Activated naive CD8-positive, alpha-beta T cell treated with anti-CD3 and anti-CD28 coated beads, Interleukin-2, amount 10 ng/mL, durations not matched to agents 7 days and 5 days (primary cell): ENCODE measurements at places on chromosomes 13 and 19. TPM values are rescaled to one million over a fixed set of nuclear protein-coding genes. Genes with fewer than 3 reads are reported as not detected.

GRCh38 chr13:43835701-43836100 is 43.8 kb downstream of the CCDC122 start:
- H3K27me3 ChIP-seq: peaks cover 3% of the 10 kb centered on the region
- no peaks in the 10 kb centered on the region for H3K36me3 ChIP-seq
- H3K27ac ChIP-seq: no peak overlapping the region
- no peak for DNase-seq
- H3K4me3 ChIP-seq: no peak overlapping the region

GSX1 gene
- total RNA-seq: not detected

DNA sequence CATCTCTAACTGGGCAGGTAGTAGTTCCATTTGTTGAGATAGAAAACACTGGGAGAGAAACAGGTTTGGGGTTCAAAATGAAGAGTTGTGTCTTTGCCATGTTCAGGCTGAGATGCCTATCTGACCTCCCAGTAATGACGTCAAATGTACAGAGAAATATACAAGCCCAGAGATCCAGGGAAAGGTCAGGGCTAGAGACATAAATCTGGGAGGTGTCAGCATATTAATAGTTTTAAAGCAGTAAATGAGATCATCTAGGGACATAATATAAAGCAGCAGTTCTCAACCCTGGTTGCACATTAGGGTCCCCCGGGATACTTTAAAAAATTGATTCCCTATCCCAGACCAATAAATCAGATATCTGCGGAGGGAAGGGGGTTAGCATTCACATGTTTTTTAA is 501.5 kb downstream of the UQCRFS1 start:
- no peak for DNase-seq
- H3K4me1 ChIP-seq: no peaks in the 10 kb centered on the region
- H3K27ac ChIP-seq: no peak overlapping the region
- no peaks in the 10 kb centered on the region for H3K36me3 ChIP-seq

- H3K4me1 ChIP-seq: no peaks in the 10 kb centered on the region
- no peaks in the 10 kb centered on the region for H3K36me3 ChIP-seq
- H3K27me3 ChIP-seq: peaks cover 3% of the 10 kb centered on the region
- DNase-seq: no peak
- H3K4me3 ChIP-seq: no peak overlapping the region
Measured at GRCh38 chr13:23392313-23392712, 41.2 kb downstream of the SACS start.

DNA sequence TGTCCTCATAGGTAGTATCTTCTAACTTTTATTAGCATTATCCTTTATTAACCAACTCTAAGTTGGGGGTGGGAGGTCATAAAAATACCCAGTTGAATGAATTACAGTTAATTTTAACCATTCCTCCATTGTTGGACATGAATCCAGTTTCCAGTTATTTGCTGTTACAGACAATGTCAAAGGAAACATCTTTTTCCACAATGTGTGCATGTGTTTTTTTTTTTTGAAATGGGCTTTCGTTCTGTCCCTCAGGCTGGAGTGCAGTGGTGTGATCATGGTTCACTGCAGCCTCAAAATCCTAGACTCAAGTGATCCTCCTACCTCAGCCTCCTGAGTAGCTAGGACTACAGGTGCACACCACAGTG is 32.0 kb downstream of the KLF5 start:
- H3K27me3 ChIP-seq: no peaks in the 10 kb centered on the region
- H3K27ac ChIP-seq: no peak overlapping the region
- no peak for DNase-seq
- peaks cover 1% of the 10 kb centered on the region for H3K36me3 ChIP-seq

- H3K36me3 ChIP-seq: peaks cover 44% of the 10 kb centered on the region
- no peak for DNase-seq
- peak overlapping the region; percentile 64 for H3K4me3 ChIP-seq
- H3K27me3 ChIP-seq: no peaks in the 10 kb centered on the region
Measured at GRCh38 chr19:47176627-47177090, 46.0 kb downstream of the SAE1 start.

OSCAR gene
- total RNA-seq: 0.96 TPM
